ENCODE measurements at places on chromosomes 7 and 10.
A peak's percentile ranks its signal among the peaks of the same experiment; 100 is the strongest.

DNA sequence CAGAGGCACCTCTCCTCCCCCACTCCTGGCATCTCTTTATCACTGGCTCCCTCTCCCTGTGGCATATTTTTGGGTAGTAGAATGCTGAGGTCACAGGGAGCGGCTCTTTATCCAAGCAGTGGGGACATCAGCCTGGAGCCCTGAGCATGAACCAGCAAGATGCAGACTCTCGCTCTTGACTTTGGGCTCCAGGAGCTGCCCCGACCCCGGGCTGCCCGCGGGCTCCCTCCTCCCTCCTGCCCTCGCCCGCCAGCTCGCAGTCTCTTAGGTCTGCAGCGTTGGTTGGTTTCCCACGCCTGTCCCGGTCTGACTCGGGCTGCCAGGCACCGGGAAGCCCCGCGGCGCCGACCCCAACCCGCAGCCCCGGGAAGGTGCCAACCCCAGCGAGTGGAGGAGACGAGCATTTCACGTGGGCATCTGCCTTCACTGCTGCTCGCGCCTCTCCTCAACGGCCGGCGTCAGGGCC lies 1.3 kb downstream of the INSYN2A start:
- DNase-seq: no peak

DNA sequence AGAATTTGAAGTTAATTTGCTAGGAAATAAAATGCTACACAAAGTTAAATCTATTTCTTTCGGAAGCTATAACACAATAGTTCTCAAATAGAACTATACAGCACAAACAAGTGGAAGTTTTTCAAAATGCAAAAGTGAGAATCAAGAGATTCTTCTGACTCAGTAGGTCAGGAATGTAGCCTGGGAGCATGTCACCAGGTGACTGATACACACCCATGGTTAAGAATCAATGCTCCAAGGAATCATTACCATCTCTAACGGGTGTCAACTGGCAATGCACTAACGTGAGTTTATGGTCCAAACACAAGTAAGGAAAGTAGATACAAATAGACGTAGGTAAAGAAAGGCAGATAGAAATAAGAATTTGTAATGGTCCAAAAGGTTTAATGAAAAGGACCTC lies 170.5 kb downstream of the SRPK2 start:
- DNase-seq: no peak

DNA sequence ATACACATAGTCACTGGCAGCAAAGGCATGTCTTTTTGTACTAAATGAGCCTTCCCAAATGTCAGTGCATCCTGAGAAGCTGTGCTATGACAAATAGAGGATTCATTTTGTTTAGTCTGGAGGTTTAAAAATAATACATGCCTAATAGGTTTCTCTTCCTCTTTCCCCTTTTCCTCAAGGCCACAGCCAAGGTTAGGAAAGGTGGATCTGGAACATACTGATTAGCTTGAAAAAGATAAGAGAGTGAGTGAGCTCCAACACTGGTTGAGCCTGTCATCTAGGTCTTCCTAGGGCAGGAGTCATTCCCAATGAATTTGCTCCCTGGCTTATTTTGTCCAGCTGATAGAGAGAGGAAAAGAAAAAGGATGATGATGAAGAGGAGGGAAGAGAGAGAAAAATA lies 14.4 kb upstream of the SP4 start:
- no peak for DNase-seq

DNA sequence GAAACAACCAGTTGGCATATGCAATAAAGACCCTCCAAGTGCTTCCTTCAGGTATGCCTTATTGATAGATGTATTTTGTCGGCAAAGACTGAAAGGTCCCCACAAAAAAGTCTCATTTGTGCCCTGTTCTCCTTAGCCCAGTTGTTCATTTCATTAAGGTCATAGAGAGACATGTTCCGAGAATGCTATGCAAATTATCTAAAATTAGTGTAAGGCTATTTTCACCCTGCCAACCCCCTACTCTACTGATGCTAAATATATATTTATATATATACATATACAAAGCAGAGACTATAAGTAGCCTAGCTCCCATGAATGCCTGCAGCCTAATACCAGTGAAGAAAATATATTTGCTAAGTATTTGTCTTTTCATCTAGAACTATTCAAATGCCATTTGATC lies 96.7 kb upstream of the ADO start:
- no peak for DNase-seq

DNA sequence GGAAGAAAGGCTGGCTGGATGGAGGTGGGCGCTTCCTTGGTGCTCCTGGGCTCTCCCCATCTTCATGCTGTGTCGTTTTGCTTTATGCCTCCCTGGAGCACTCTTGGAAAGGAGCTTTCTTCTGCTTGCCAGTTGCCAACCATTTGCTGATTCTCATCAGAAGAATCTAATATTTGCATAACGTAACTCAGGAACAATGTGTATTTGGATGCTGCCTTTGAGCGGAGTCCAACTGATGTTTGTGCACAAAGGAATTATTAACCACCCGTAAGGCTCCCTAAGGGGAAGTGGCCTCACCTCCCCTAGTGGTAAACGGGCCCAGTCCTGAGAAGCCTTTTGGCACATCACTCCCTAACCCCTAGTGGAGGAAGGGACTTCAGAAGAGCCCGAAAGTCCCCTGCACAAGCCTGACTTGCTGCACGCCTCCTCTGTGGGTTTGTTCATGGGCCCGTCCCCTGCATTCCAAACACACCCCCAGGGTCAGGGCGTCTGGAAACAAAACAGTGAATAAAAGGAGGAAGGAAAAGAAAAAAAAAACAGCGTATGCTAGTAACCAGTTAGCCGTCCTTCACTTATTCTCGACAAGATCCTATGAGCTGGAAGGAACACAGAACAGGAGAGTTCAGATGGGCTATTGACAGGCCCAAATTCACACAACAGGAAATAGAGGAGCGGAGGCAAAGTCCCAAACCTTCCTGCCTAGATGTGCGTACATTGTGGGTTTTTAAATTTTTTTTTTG lies 602.2 kb downstream of the LRMDA start:
- no peak for DNase-seq

DNA sequence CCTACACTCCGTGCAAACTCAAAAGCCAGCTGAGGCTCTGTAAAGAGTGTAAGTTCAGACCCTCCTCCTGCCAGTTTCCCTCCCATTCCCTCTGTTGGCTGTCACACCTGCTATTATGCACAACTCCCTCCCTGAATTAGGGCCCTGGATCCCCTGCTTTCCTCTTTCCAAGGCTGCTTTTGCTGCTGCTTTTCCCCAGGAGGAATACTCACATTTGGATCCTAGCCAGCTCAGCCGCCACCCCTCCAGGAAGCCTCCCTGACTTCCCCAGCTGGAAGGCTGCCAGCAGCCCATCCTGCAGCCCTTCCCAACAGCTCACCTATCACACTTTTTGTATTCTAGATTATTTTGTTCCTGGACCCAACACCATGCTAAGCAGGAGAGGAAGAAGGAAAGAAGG lies 40.9 kb upstream of the WDR11 start:
- DNase-seq: no peak

GRCh38 chr10:104581884-104582601 lies 59.0 kb upstream of the SORCS3 start:
- no peak for DNase-seq

GRCh38 chr10:117533507-117534281 lies 8.9 kb upstream of the EMX2 start:
- no peak for DNase-seq

DNA sequence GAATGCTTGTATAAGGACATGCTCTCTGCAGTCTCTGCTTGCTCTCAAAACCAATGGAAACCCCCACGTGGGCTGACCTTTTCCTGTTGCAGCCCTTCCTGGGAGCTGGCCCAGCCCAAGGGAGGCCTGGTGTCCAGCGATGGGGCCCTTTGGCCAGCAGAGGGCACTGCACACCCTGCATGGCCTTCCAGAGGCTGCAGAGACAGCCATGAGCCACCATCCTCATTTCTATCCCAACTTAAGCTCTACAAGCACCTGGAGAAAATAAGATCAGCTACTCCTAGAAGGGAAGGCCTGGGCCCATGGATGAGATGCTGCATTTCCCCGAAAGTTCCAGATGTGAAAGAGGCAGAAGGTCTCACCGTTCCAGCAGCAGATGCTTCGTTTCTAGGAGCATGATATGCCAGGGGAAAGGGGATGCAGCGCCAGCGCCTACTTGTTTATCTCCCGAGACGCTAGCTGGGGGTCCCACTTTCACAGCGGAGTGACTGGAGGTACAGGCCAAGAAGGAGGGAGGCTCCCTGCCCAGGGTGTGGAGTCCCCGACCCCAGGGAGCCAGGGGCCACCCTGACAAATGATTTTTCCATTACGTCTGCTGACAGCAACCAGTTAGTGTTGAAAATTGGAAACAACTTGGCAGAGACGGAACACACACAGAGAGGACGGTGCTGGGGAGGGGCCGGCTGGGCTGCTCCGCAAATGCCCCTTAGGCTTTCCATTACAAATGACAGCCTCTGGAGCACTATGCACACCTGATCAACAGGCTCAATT lies 106.4 kb downstream of the ZRANB1 start:
- peak; percentile 5 for DNase-seq

DNA sequence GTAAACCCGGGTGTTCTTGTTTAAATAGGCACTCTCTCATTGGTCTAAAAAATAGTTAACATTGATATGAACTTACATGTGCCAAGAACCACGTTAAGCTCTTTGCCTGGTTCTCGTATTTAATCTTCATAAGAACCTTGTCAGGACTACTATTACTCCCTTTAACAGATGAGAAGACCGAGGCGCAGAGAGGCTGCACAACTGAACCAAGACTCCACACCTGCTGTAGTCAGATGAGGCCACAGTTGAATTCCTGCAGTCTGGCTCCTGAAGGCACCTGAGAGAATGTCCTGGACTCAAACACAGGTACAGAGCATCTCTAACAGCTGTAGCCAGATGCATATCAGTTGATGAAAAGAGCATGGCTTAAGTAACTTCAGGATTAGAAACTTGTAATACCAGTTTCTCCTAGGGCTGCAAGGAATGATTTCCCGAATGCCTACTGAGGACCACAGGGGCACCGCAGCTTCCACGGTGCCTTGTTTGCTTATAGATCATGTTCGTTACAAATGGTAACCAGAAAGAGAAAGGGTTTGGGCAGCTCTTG lies 9.5 kb downstream of the DDC start:
- DNase-seq: no peak

- DNase-seq: no peak
Observed at GRCh38 chr10:52484206-52485065, 170.4 kb downstream of the DKK1 start.

- DNase-seq: no peak
Observed at GRCh38 chr7:116464375-116464774, 35.2 kb upstream of the CAV2 start.

DNA sequence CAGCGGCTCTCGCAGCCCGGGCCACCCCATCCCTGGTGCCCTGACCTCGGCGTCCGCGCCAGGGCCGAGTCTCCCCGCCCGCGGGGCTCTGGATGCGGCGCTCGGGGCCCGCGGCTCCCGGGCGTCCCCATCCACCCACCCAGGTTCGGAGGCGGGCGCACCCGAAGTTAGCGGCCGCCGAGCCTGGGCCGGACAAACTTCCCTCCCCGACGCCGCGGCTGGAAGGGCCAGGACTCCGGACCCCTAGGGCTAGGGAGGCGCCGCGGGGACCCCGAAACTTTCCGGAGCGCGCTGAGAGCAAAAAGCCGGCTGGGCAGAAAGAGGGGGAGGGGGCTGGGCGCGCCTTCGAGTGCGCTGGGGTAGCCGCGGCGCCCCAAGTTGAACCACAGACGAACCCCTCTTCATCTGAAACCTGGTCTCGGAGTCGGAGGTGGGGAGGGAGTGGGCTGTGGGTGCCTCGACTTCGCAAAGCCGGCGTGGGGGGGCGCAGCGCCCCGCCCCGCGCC lies 3.7 kb upstream of the ELFN1 start:
- DNase-seq: no peak

- DNase-seq: no peak
Observed at GRCh38 chr10:20237586-20237985, 421.4 kb downstream of the PLXDC2 start.

GRCh38 chr10:123582084-123582989 lies 83.8 kb upstream of the GPR26 start:
- DNase-seq: peak; percentile 1

- no peak for DNase-seq
Observed at GRCh38 chr10:51048792-51049191, 25.5 kb upstream of the PRKG1 start.

- DNase-seq: no peak
Observed at GRCh38 chr7:20121404-20121803, 95.8 kb downstream of the MACC1 start.

DNA sequence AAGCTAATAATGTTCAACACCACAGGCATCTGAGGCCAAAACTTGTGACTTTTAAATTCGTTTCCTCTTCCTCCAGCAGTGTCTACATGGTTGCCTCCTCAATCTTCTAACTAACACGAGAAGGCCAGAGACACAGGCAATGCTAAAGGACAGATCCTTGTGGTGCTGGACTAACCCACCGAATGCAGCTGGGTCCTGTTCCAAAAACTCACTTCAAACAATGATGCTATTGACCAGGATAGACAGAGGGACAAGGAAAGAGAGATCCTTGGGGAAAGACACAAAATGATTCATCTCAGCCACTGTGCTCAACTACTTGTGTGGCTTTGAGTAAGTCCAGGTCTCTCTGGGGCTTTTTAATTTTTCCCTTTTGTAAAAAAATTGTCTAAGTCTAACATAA lies 107.6 kb downstream of the KCNMA1 start:
- DNase-seq: no peak

GRCh38 chr7:83337050-83337449 lies 174.4 kb upstream of the PCLO start:
- no peak for DNase-seq

GRCh38 chr7:121385800-121386179 lies 10.3 kb downstream of the FAM3C start:
- peak; percentile 47 for DNase-seq

DNA sequence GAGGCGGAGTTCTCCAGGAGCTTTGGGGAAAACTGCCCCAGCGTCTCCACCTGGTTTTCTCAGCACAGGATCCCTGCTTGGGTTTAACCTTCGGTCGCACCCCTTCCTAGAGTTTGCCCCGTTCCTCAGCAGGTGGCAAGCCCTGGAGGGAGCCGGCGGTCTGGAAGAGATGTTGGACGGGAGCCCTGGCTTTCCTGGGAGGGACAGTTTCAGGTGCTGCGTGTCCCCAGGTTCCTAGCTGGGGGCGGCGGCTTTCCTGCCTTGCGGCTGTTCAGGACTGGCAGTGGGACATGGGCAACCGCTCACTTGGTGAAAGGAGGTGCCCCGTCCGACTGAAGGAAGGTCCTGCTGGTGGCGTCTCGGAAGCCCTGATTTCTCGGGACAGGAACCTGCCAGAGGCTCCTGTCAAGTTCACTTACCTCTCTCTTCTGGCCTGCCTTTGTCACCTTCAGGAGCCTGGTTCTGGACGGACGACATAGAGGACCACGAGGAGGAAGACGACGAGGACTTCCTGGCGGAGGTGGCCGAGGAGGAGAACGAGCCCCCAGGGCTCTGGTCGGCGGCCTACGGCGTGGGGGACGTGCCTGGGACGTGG lies 14.8 kb downstream of the ZNF316 start:
- no peak for DNase-seq

GRCh38 chr7:86706406-86706805 lies 62.7 kb downstream of the GRM3 start:
- no peak for DNase-seq

- DNase-seq: no peak
Observed at GRCh38 chr7:2478399-2478785, 2.2 kb upstream of the GRIFIN start.

DNA sequence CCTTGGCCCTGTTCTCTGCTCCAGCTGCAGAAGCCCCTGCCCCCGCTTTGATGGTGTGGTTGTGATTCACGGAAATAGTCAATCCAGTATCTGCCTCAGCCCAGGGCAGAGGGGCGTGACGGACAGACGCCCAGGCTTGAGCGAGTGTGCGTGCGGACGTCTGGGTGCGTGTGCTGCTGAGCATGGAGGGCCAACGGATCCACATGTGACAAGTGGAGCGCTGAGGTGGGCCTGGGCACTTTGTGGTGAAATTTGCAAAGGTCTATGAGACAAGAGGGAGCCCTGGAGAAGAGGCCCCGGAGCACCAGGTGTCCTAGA lies 94.4 kb downstream of the WDR37 start:
- DNase-seq: no peak
